Activated naive CD4-positive, alpha-beta T cell treated with anti-CD3 and anti-CD28 coated beads, Interleukin-2, amount 50 U/mL, for 72 hours (primary cell): ENCODE measurements at places on chromosomes 7 and 10.

- DNase-seq, result no peak
Observed at GRCh38 chr10:61786728-61787127, 114.8 kb upstream of the ARID5B start.

DNA sequence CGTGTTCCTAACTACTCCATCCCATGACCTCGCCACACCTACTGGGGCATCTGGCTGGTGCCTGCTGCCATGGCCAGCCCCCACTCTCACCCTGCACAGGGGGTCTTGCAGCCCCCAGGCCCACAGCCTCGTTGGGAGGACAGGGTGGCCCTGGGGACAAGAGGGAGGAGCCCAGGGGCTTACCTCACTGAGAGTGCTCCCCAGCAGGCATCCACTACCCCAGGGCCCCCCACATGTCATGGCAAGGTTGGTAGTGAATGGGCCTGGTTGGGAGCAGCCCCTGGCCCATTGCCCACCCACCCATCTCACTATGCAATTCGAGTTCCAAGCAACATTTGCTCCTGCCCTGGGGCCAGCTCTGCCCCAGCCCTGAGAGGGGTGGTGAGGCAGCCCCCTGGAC is 24.0 kb upstream of the AMZ1 start:
- no peak for DNase-seq

- no peak for DNase-seq
Observed at GRCh38 chr7:99108613-99109012, 35.3 kb downstream of the SMURF1 start.

GRCh38 chr10:103793920-103794883 is 61.2 kb downstream of the SH3PXD2A start:
- DNase-seq, result no peak

DNA sequence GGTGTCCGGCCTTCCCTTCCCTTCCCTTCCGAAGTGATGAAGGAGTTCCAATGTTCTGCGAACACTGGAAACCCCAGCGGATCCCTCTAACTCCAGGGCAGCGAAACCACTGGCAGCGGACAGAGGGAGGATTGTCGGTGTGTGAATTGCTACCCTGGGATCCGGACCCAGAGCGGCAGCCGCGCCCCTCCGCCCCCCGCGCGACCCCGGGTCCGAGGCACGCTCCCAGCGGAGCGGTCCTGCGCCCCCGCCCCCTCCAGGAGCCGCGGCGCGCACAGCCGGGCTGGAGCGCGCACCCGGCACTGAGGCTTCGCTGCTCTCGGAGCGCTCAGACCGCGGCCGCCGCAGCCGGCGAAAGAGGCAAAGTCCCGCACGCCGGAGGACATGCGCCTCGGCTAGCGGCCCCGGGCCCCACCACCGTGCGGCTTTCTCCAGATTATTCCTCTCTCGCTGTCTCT is at the start of gene PTPRZ1:
TSS of gene PTPRZ1 (plus strand) at position 331 of the 458 bp plus-strand sequence. CDS start 339 bp downstream, outside the sequence.
- DNase-seq, result no peak

GRCh38 chr10:61257956-61258496 is 195.2 kb downstream of the TMEM26 start:
- no peak for DNase-seq

GRCh38 chr7:30970594-30971094 is 6.9 kb downstream of the GHRHR start:
- DNase-seq, result no peak
